ENCODE measurements at places on chromosomes 5 and 9.

DNA sequence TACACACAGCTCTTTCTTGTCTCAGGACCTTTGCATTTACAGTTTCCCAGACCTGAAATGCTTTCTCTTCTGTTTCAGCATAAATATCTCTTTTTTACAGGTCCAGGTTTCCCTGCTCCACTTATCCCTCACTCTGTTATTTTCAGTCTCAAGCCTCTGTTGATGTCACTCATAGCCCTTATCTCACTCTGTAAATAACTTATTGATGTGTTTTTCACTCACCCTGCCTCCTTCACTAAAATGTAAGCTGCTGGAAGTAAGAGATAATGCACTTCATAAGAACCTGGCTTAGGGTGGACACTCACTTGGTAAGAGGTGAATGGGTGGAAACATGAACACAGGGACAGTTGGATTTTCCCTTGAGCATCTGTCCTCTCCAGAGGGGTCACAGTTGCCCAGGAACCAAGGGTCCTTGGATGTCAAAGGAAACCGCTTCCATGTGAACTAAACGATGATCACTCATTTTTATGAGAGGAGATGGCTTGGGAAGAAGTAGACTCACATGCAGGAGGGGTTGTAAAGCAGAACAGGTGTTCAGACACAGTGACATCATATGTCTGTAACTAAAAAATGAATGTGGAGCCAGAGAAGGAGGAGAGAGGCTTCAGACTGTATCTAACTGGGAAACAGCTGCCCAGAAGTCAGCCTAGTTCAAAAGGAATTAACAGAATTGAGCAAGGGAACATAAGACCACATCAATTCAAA lies 5.5 kb upstream of the HTR4 start:
- no peak for DNase-seq

- DNase-seq, result no peak
Observed at GRCh38 chr9:86253577-86253976, 5.9 kb downstream of the C9orf153 start.

- no peak for DNase-seq
Observed at GRCh38 chr5:176500511-176500910, 36.7 kb downstream of the RNF44 start.

DNA sequence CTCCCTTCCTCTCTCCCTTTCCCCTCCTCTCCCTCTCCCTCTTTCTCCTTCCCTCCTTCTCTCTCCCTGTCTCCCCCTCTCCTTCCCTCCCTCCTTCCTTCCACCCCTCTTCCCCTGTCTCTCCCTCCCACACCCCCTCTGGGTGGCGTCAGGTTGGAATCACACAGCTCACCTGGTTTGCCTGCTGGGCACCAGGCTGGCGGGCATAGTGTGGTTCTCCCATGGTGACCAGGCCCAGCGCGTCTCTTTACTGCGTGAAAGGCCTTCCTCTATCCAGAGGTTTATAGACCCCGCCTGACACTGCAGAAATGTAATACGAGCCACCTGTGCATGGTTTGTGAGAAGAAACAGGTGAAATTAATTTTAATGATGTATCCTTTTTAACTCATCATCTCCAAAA lies 76.2 kb downstream of the MRPL36 start:
- no peak for DNase-seq

DNA sequence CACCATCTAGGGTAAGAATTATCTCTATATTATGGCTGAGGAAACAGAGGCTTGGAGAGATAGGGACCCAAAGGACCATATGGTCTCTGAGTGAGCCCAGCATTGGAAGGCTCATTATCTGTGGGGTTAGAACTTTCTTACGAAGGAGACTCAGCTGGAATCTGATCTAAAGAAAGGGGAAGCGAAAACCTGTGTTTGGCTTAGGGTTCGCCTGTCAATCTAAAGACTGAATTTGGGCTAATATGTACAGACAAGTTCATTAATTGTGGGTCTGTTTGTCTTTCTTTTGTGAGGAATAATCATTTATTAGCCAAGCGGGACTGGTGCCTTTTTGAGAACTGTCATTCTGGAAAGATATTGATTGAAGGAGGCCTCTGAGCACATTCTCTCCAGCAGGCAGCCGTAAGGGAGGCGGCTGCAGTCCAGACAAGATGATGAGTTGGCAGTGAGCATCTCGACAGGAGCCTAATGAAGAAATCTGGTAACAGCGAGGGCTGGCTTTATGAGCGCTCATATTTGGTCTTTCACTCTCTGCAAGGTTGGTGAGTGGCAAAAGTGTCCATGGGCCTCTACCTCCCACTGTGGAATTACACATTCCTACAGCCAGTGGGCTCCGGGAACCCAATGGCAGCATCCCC lies 104.2 kb upstream of the GPR151 start:
- DNase-seq, result no peak

GRCh38 chr5:96546120-96546519 lies 113.1 kb upstream of the PCSK1 start:
- no peak for DNase-seq

DNA sequence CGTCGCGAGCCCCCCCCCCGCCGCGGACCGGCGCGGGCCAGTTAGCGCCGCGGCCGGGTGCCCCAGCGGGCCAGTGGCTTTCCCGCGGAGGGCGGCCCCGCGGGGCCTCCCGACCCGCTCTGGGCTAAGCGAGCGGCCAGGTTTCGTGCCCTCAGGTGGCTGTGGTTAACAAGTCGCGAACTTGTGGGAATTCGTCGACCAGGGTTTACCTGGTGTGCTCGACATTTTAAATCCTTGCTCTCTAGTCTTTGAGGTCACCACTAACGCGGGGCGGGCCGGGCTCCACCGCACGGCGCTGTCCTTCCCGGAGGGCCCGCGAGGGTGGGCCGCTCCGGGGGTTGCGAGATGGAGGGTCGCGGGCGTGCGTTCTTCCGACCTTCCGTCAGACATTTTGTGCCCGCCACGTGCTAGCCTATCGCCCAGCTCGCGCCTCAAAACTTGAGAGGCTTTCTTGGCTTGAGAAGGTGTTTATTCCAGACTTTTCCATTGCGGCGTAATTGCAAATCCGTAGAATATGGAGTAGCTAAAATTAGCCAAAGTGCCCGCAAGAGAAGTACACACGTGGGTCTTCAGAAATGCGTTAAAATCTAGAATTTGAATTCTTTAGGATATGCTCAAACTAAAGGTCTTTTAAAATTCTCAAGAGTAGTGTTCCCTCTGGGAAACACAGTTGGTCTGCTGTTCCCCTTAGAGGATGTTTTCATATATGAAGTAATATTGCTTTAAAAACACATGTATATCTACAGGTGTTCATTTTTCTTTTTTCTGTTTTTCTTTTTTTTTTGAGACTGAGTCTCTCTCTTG lies 2.1 kb downstream of the ANP32B start:
- peak; percentile 66 for DNase-seq

GRCh38 chr5:173741087-173741486 lies 124.6 kb upstream of the BOD1 start:
- no peak for DNase-seq
